ENCODE measurements at places on chromosomes 6 and 20. TPM values are rescaled to one million over a fixed set of nuclear protein-coding genes. Genes with fewer than 3 reads are reported as not detected.

The SYNDIG1 gene
- not detected for total RNA-seq

DNA sequence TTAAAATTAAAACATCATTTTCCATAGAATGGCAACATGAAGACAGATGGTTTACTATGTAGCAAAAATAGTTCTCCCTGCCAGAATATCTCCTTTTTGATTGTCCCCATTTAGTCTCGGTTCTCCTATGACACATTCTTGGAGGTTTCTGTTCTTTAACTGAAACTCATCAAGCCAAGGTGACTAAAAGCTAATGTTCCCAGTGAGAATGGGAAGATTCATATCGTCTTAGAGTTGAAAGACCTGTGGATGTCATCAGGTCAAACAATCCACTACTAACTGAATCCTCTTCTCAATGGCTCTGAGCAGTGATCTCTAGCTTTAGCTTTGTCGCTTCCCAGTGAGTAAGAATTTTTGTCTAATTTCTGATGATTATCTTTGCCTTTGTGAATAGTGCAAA, 1.3 kb upstream of the DOK5 start:
- DNase-seq = no peak

The PTK6 gene
- total RNA-seq = not detected

The SLC22A2 gene
- not detected for total RNA-seq

- DNase-seq = no peak
Observed at GRCh38 chr6:111985202-111985731, 68.6 kb upstream of the CCN6 start.
